ENCODE measurements at places on chromosomes 1 and 21. TPM values are rescaled to one million over a fixed set of nuclear protein-coding genes. Genes with fewer than 3 reads are reported as not detected.
A peak's percentile ranks its signal among the peaks of the same experiment; 100 is the strongest.

GRCh38 chr21:45499970-45500577, 42.2 kb downstream of the SLC19A1 start:
- no peak for DNase-seq

DNA sequence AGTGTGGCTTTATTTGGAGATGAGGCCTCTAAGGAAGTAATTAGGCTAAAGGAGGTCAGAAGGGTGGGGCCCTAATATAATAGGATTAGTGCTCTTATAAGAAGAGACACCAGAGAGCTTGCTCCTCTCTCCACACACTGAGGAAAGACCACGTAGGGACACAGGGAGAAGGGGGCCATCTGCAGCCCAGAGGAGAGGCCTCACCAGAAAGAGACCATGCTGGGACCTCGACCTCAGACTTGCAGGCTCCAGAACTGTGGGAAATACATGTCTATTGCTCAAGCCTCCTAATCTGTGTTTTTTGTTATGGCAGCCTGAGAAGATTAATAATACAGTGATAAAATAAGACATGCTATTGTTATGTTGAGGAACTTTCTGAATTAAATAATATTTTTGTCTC, 8.3 kb downstream of the RCAN1 start:
- no peak for DNase-seq

Gene B3GALT2
- polyA plus RNA-seq: 4.9 TPM

Gene ABCA4
- not detected for polyA plus RNA-seq

DNA sequence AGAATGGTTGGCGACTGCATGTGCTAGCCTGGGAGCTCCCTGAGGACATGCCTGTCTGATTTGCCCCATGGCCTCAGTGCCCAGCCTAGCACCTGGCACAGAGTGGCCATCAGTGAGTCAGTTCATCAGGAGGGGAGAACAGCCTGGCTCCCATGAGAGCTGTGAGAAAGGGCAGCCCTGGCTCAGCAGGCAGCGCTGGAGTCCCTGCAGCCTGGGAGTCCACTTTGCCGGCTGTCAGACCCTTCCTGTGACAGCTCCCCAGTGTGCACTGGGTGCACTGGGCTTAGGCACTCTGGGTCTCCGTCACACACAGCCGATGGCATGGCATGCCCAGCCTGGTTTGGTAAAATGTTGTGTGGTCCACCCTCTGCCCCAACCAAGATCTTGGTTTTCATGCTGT, 28.7 kb downstream of the LDLRAP1 start:
- DNase-seq: no peak

Gene S100A5
- polyA plus RNA-seq: 1.5 TPM

- DNase-seq: no peak
Observed at GRCh38 chr1:899636-900317, 23.9 kb upstream of the SAMD11 start.

Gene TNFSF4
- polyA plus RNA-seq: 0.18 TPM

Gene PRRX1
- not detected for polyA plus RNA-seq

DNA sequence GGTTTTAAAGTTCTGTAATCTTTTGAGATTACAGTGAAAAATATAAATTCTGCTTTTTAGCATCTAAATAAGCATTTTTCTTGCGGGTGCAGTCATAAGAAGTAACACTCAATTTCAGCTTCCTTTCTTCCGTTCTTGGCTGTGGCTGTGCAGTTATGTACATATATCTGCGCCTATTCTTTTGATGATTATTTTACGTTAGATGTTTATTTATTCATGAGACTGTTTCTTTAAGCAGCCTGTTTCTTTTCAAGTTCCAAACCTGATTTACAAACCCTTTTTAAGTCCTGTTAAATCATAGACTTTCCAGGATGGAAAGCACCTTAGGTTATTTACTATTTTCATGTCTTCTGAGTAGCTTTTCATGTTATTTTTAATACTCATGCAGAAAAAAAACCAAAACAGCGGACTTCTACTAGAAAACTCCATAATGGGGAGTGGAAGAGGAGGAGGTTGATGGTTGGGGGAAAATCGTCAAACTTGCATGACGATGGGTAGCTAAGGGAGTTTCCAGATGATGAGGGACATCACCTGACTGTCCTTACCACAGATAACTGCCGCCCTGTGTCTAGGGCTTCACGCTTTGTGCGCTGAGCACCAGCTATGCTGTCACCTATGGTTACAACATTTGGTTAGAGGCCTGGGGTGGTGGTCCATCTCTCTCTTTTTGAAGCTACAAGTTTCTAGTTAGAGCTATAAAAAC, 2.6 kb downstream of the PRDM2 start:
- peak; percentile 96 for DNase-seq

- no peak for DNase-seq
Observed at GRCh38 chr21:45264146-45264911, 23.4 kb downstream of the POFUT2 start.

DNA sequence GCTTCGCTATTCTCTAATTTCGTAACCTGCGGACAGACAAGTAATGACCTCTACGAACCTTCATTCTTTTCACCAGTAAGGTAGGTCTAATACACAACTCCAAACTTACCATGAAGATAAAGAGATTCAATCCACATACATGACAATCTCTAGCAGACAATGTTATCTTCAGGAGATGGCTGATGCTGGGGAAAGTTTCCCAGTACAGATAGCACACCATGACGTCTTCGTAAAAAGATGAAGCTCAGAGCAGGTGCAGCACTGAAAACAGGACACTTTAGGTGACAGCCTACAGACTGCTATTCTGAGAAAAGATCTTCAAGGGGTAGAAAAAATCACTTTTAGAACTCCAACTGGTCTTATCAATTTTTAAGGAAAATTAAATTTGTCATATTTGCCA, 41.3 kb downstream of the ZNF281 start:
- no peak for DNase-seq

DNA sequence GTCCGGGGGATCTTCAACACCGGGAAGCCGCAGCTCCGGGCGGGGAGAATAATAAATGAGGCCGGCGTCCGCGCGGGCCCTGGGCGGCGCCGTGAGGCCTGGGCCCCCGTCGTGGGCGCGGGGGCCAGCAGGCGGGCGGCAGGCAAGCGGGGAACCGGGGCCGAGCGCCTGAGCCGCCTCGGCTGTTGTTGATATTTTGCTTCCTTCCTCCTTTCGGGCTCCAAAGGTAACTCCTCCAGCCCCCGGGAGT, at the start of gene MEF2D:
Gene MEF2D, minus strand, starts transcription at position 233 of the 250 bp plus-strand sequence. CDS start 17,483 bp downstream, outside the sequence.
- no peak for DNase-seq

Gene ANGPTL3
- polyA plus RNA-seq: not detected

- no peak for DNase-seq
Observed at GRCh38 chr21:45622416-45623097, 21.0 kb upstream of the PCBP3 start.

- no peak for DNase-seq
Observed at GRCh38 chr21:43816611-43817071, 27.3 kb downstream of the RRP1 start.

DNA sequence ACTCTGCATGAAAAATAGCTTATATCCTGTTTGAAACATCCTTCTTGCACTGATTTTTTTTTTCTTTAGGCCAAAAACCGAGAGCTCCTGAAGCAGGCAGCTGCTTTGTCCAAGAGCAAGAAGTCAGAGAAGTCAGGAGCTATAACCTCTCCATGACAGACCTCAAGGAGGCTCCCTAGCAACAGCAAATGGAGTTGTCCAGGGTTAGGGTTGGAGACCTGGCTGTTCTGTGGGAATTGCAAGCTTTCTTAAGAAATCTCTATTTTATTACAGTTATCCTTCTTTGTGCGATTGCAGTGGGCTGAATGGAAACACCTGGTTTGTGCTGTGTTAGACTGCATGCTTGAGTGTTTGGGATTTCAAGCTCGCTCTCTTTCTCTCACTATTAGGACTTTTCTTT, 12.6 kb upstream of the STX12 start:
- no peak for DNase-seq

GRCh38 chr21:16476056-16476825, 746.5 kb downstream of the USP25 start:
- no peak for DNase-seq

Gene C8A
- not detected for polyA plus RNA-seq

Gene ADAMTSL4
- 0.24 TPM for polyA plus RNA-seq

GRCh38 chr1:171715813-171716251, 26.0 kb downstream of the VAMP4 start:
- DNase-seq: no peak

- DNase-seq: no peak
Observed at GRCh38 chr1:25754470-25755181, 45.4 kb upstream of the SELENON start.

Gene GPR37L1
- polyA plus RNA-seq: not detected

DNA sequence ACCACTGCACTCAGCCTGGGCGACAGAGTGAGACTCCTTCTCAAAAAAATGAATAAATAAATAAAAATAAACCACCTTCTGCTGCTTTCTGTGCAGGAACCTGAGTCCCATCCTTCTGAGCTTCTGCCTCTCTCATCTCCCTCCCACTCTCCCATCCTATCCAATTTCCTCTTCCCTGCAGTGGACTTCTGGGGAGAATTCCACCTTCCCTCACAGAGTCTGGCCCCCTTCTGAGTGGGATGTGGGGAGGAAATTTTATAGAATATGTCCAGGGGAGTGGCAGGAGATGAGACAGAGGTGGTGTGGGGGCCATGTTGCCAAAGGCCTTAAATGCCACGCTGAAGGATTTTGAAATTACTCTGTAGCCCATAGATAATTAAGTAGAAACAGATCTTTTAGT, 5.4 kb upstream of the EFNA1 start:
- no peak for DNase-seq

GRCh38 chr1:174815036-174815435, 184.7 kb upstream of the CACYBP start:
- no peak for DNase-seq

Gene KIF26B
- 0.10 TPM for polyA plus RNA-seq

DNA sequence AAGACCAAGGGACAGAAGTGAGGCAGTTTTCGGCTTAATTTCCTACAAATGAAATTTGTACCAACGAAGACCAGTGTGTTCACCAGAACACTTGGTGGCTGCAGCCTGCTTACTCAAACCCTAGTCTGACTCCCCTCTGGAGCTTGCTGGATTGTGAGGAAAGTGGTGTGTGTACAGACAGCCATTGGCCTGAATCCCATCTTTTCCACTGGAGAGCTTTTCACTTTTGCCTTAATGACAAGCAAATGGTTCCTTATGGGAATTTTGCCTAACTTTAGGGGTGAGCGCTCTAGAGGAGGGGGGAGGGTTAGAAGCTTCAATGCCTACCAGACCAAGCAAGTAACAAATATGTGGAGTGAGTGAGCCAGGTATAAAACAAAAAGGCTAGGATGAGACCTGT, 17.3 kb downstream of the METTL13 start:
- no peak for DNase-seq

Gene NRIP1
- 17.4 TPM for polyA plus RNA-seq

- DNase-seq: no peak
Observed at GRCh38 chr1:97603776-97604175, 317.1 kb downstream of the DPYD start.

DNA sequence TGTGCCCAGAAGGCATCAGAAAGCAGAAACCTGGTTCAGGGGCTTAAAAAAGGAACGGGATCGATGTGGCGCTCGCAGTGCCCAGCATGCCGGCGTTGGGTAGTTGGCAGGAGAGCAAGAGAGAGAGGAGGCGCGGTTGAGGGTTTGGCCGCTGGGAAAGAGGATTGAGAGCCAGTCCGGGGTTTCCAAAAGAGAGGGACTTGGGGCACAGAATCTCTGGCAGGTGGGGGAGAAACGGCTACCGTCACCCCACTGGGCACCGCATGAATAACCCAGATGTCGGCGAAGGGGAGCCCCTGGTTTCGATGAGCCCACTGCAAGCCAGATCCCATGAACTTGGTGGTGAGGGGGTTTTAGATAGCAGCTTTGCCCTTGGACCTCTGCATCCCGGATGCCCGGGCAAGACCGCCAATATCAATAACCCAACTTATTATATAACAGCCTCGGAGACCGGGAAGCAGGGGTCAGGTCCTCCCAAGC, 60.4 kb upstream of the ACOT11 start:
- no peak for DNase-seq

- no peak for DNase-seq
Observed at GRCh38 chr1:151425103-151425502, 25.7 kb downstream of the PSMB4 start.

DNA sequence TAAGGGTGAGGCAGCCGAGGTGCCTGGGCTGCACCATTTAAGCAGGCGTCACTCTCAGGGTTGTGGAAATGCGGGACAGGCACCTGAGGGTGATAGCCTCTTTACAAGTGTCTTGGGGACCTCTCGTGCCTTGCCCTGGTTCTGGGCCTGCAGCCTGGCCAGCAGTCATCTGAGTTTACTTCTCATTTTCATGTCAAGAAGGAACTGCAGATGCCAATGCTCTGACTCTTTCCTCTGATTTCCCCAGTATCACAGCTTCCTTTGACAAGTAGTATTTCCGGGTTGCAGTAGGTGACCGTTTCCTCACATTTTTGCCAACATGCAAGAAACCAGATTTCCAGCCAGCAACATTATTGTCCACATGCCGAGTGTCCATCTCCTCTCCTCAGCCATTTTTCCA, 286.9 kb downstream of the DISC1 start:
- DNase-seq: no peak

GRCh38 chr1:222892137-222892769, 77.4 kb downstream of the DISP1 start:
- DNase-seq: no peak

DNA sequence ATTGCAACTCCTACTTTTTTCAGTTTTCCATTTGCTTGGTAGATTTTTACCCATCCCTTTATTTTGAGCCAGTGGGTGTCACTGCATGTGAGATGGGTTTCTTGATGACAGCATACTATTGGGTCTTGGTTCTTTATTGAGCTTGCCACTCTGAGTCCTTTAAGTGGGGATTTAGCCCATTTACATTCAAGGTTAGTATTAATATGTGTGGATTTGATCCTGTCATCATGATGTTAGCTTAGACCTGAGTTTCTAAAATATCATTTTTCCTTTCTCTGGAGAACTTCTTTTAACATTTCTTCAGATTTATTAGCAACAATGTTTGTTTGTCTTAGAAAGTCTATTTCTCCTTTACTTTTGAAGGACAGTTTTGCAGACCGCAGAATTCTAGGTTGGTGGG, 11.8 kb upstream of the S100B start:
- no peak for DNase-seq

- DNase-seq: no peak
Observed at GRCh38 chr1:221069986-221070385, 190.7 kb downstream of the HLX start.

Gene E2F2
- 0.69 TPM for polyA plus RNA-seq

DNA sequence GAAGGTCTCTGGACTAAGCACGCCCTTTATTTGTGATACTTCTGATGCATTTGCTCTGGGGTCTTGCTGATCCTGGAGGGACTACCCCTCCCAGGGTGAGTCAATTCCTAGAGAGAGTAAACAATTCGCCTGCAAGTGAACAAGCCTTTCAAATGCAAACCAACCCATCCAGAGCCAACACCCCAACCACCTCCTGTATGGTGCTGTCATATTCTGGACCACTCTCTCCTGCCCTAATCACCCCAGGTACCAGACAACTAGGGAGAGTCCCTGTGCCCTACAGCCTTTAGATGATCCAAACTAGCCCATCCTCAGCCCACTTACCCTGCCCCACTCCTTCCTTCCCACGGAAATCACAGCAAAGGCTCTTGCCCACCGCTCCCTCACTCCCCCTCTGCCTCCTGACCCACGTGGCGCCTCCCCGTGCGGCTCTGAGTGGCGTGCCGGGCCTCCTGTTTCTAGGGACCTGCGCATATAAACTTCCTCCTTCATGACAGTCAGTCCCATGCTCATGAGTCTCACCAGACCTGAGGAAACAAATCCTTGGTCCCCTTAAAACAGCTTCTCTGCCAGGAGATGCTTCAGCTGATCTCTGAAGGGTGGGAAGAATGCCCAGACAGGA, 37.2 kb downstream of the ACTA1 start:
- DNase-seq: no peak

- no peak for DNase-seq
Observed at GRCh38 chr1:197234581-197234980, 33.5 kb upstream of the CRB1 start.

- no peak for DNase-seq
Observed at GRCh38 chr1:116952738-116953275, 43.1 kb downstream of the PTGFRN start.

- DNase-seq: no peak
Observed at GRCh38 chr1:226360106-226360746, 47.7 kb downstream of the PARP1 start.

Measured in CD4-positive, alpha-beta memory T cell (primary cell).